ENCODE measurements at places on chromosomes 12 and 14. TPM values are rescaled to one million over a fixed set of nuclear protein-coding genes. Genes with fewer than 3 reads are reported as not detected.

- H3K36me3 ChIP-seq = no peaks in the 10 kb centered on the region
- DNase-seq = no peak
- H3K4me1 ChIP-seq = no peaks in the 10 kb centered on the region
Observed at GRCh38 chr12:62860501-62861411, 74.2 kb downstream of the PPM1H start.

DNA sequence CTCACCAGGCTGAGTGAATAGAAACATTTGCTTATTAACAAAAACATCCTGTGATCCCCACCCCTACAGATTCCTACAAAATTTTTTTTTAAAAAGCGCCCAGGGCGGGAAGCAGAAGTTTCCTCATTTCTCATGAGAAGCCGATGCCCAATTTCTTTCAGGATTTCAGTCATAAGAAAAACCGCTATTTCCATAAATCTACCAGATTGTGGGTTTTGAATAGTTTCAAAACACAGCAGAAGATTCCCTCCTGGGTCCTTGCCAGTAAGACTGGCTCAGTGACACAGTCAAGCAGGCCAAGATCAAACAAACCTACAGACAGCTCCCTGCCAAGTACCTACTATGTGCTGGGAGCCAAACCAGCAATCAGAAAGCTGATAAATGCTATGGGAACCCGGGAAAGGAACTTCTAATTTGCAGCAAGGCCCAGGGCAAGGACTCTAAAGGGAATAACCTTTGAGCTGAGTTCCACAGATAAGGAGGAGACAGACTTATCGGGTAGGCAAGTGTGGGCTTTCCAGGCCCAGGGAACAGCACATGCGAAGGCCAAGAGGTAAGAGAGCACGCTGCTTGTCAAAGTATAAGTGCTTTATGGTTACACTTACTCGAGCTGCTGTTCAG, 68.7 kb downstream of the CCDC88C start:
- DNase-seq = no peak
- no peak overlapping the region for H3K4me3 ChIP-seq

DNA sequence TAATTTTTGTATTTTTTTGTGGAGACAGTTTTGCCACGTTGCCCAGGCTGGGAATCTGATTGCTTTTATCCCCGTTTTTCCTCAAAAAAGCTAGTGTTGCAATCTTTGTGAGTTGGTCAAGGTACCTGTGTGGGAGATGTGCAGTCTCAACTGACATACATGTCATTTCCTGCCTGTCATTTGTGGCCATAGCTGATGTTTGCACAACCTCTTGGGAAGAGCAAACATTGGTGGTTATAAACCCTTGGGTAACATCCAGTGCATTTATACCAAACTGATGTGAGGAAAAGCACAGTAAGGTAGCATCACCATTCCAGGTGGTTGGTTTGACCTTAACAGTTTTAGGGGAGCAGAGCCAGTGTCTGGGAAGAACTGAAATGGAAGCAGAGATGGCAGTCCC, 54.7 kb downstream of the ATG14 start:
- no peak for DNase-seq
- H3K4me1 ChIP-seq = no peaks in the 10 kb centered on the region
- no peaks in the 10 kb centered on the region for H3K36me3 ChIP-seq
- H3K27me3 ChIP-seq = no peaks in the 10 kb centered on the region
- no peak overlapping the region for H3K4me3 ChIP-seq

- H3K4me3 ChIP-seq = no peak overlapping the region
- no peaks in the 10 kb centered on the region for H3K36me3 ChIP-seq
- no peak for DNase-seq
- no peak overlapping the region for H3K27ac ChIP-seq
- H3K27me3 ChIP-seq = no peaks in the 10 kb centered on the region
Observed at GRCh38 chr14:96207686-96208085, 3.0 kb downstream of the BDKRB2 start.

DNA sequence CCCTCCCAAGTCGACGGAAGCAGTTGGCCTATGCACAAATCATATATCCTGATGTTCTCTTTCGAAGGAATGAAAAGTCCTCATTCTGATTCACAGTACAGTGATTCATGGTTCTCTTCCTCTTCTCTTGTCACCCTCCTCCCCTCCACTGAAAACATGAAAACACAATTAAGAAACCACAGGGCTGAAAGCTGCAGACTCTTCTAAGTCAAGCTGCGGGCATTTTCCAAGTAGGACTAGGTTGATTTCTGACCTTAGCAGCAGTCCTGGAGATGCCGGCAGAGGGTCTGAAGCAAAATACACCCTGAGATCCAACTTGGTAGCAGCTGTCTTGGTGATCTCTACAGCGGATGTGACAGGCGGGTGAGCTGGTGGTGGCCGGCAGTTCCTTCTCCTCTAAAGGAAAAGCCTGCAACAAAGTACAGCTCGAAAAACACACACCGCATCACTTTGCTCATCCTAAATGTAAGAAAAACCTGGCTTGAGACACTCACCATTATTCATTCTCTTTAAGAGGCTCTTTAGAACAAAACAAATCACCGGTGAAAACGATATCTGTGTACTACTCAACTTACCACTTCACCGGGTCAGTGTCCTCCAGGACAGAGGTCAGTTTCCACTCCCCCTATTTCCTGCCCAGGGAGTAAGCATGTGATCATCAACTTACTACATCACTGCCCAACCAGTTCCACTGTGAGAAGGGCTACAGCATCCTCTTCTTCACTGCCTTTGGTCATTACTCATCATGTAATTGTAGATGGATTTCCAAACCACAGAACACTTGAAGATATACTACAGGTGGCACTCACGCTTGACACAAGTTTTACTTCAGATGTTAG, 6.0 kb downstream of the TMCC3 start:
- no peak overlapping the region for H3K4me3 ChIP-seq
- H3K27me3 ChIP-seq = no peaks in the 10 kb centered on the region
- no peaks in the 10 kb centered on the region for H3K36me3 ChIP-seq
- no peak overlapping the region for H3K27ac ChIP-seq

- no peak overlapping the region for H3K4me3 ChIP-seq
- DNase-seq = no peak
- H3K27me3 ChIP-seq = no peaks in the 10 kb centered on the region
- H3K4me1 ChIP-seq = no peaks in the 10 kb centered on the region
- no peak overlapping the region for H3K27ac ChIP-seq
- no peaks in the 10 kb centered on the region for H3K36me3 ChIP-seq
Observed at GRCh38 chr12:10197879-10198278, 14.8 kb upstream of the GABARAPL1 start.

GRCh38 chr12:68441167-68441566, 109.0 kb upstream of the MDM1 start:
- H3K36me3 ChIP-seq = no peaks in the 10 kb centered on the region
- no peak for DNase-seq
- no peaks in the 10 kb centered on the region for H3K4me1 ChIP-seq
- H3K4me3 ChIP-seq = no peak overlapping the region
- H3K27me3 ChIP-seq = no peaks in the 10 kb centered on the region

DNA sequence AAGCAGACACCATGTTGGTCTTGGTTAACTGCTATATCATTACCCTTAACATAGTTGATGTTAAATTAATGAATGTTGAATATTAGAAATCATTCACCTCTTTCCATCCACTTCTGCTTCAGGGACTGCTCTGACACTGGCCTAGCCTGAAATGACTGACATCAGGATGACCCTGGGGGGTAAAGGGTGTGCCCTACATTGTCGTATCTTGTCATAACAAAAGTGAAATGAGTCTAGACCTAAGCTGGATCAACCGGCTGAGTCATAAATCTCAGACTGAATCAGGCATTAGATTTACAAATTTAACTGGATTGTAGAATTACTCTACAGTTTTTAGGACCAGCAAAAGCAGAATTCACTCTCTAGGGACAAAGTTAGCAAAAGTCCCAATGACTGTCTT, 35.3 kb downstream of the KICS2 start:
- no peak for DNase-seq
- no peaks in the 10 kb centered on the region for H3K4me1 ChIP-seq
- H3K27ac ChIP-seq = no peak overlapping the region
- no peaks in the 10 kb centered on the region for H3K27me3 ChIP-seq
- H3K36me3 ChIP-seq = no peaks in the 10 kb centered on the region

DNA sequence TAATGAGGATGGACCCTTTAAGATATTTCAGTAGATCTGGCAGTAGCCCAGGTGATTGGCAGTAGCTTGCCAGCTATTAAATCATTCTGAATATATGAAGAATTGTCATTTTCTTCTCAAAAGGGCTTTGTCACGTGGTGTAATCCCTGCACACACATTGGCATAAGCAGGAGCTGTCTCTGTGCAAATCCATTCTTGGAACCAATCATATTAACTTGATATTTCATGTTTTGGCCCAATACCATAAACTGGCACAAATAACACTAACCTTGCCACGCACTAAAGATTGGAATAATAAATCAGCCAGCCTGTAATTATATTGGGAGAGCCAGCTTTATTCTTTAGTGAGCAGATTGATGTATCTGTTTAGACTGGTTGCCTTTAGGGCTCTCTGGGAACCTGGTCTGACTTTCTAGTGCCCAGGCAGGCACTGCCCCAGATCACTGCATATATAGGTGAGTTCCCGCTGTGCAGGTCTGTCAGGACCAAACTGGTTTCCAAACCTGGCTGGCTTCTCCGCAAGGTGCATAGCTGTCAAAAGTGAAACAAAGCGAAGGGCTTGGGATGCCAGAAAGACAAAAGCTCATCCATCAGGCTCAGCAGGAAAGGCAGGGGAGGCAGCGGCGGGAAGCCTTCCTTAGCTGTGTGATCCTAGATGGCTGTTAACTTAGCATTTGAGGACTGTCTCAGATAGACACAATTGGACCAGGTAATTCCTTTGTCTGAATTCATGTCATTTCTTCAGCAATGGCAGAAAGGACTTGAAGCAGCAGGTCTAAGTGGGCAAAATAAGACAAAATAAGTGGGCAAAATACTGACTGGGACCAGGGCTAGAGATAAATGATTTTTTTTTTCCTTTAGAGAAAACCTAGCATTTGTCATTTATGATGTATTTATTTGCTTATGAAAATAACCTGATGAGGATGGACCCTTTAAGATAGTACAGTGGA, 128.8 kb upstream of the DYRK2 start:
- no peaks in the 10 kb centered on the region for H3K36me3 ChIP-seq
- peak; percentile 36 for DNase-seq
- no peak overlapping the region for H3K4me3 ChIP-seq
- no peaks in the 10 kb centered on the region for H3K27me3 ChIP-seq

DNA sequence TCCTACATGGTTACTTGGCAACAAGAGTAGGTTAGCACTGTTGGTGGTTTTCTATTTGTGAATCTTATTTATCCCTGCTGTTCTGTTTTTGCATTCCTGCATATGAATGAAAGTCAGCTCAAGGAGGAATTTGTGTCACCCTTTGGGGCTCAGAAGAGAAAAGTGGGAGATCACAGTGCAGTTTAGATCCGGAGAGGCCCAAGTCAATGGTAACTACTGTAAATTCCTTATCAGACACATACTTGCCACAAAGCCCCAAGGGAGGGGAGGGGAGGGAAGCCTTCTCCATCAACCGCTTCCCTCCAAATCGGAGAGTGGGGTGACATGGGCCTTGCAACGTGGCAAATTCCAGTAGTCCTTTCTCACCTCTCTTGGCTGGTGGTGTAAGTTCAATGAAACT, 15.0 kb downstream of the GSG1 start:
- no peaks in the 10 kb centered on the region for H3K4me1 ChIP-seq
- no peak overlapping the region for H3K27ac ChIP-seq
- H3K36me3 ChIP-seq = no peaks in the 10 kb centered on the region
- DNase-seq = no peak
- no peak overlapping the region for H3K4me3 ChIP-seq
- H3K27me3 ChIP-seq = no peaks in the 10 kb centered on the region

DNA sequence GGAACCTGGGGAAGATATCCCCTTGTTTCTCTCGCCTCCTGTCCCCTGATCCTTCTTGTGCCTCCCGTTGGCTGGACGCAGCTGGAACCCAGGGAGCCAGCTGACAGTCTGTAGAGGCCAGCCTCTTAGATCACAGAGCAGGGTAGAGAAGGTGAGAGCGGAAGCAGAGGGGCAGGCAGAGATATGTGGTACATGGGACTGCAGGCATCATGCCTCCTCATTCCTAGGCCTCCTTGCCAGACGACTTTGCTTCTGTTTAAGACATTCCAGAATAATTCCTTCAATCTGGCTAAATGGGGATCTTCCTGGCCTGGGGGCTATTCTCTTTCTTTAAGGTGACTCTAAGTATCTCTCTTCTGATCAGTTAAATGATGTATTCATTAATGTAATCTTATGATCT, 89.4 kb upstream of the MAX start:
- no peak for DNase-seq
- H3K27me3 ChIP-seq = no peaks in the 10 kb centered on the region
- no peak overlapping the region for H3K4me3 ChIP-seq
- no peaks in the 10 kb centered on the region for H3K36me3 ChIP-seq
- no peak overlapping the region for H3K27ac ChIP-seq

GRCh38 chr12:18576104-18576626, 161.6 kb downstream of the PLCZ1 start:
- no peak for DNase-seq
- no peaks in the 10 kb centered on the region for H3K4me1 ChIP-seq
- H3K27ac ChIP-seq = no peak overlapping the region
- H3K27me3 ChIP-seq = no peaks in the 10 kb centered on the region
- H3K36me3 ChIP-seq = no peaks in the 10 kb centered on the region

DNA sequence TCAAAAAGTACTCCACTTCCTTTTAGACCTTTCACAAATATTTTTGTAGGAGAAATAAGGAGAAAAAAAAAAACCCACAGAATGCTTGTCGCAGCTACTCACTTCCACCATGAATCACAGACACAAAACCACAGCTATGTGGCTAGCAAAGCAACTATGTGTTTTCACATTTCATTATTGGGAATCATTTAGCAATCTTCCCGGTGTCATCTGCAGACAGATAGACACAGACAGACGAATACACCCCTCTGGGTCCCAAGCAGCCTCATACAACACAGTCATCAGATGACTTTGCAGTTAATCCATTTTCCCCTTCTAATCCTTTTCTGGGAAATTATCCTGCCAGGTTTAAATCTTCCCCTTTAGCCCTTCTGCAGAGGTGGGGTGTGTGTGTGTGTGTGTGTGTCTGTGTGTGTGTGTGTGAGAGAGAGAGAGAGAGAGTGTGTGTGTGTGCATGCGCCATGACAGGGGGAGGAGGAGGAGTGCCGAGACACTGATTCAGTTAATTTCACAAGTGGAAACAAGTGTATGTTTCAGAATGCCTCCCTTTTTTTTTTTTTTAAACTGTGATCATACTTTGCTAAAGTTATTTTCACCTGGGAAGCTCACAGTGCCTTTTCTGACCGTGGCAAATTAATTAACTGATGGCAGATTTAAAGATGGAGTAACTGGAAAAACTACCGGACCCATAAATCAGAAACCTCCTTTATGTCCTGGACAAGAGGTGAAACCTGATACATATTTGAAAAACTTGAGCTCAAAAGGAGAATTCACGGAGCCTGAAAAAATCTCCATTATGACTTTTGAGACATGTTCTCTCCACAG, 39.9 kb downstream of the LTBP2 start:
- peak; percentile 72 for DNase-seq
- H3K4me1 ChIP-seq = peaks cover 18% of the 10 kb centered on the region
- H3K4me3 ChIP-seq = peak overlapping the region; percentile 59
- H3K27me3 ChIP-seq = no peaks in the 10 kb centered on the region
- no peaks in the 10 kb centered on the region for H3K36me3 ChIP-seq

GRCh38 chr14:71590131-71590530, 342.1 kb upstream of the RGS6 start:
- H3K4me3 ChIP-seq = no peak overlapping the region
- DNase-seq = no peak
- no peaks in the 10 kb centered on the region for H3K27me3 ChIP-seq
- no peaks in the 10 kb centered on the region for H3K4me1 ChIP-seq
- no peaks in the 10 kb centered on the region for H3K36me3 ChIP-seq

TMEM132C gene
- total RNA-seq = 15.7 TPM

SIX6 gene
- total RNA-seq = not detected

NAP1L1 gene
- 356 TPM for total RNA-seq

MANSC4 gene
- total RNA-seq = not detected

GLIPR1L1 gene
- not detected for total RNA-seq

TAS2R10 gene
- 1.6 TPM for total RNA-seq

Measured in breast epithelium (tissue), 4 donors.